ENCODE measurements at places on chromosomes 3 and 15.

GRCh38 chr15:56812221-56812620 lies 78.9 kb upstream of the ZNF280D start:
- H3K27me3 ChIP-seq = no peaks in the 10 kb centered on the region
- H3K4me1 ChIP-seq = peaks cover 27% of the 10 kb centered on the region
- H3K4me3 ChIP-seq = no peak overlapping the region

DNA sequence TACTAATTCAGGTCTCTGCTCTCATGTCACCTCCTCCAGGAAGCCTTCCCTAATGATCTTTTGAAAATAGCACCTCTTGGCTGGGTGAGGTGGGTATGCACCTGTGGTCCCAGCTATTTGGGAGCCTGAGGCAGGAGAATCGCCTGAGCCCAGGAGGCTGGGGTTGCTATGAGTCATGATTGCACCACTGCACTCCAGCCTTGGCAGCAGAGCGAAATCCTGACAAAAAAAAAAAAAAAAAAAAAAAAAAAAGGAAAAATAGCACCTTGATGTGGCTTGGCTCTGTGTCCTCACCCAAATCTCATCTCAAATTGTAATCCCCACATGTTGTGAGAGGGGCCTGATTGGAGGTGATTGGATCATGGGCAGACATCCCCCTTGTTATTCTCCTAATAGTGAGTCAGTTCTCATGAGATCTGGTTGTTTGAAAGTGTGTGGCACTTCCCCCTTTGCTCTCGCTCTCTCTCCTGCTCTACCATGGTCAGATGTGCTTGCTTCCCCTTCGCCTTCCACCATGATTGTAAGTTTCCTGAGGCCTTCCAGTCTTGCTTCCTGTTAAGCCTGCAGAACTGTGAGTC lies 11.2 kb upstream of the RNU6-1 start:
- peaks cover 9% of the 10 kb centered on the region for H3K4me1 ChIP-seq
- no peaks in the 10 kb centered on the region for H3K36me3 ChIP-seq
- no peak for DNase-seq
- H3K27ac ChIP-seq = no peak overlapping the region

DNA sequence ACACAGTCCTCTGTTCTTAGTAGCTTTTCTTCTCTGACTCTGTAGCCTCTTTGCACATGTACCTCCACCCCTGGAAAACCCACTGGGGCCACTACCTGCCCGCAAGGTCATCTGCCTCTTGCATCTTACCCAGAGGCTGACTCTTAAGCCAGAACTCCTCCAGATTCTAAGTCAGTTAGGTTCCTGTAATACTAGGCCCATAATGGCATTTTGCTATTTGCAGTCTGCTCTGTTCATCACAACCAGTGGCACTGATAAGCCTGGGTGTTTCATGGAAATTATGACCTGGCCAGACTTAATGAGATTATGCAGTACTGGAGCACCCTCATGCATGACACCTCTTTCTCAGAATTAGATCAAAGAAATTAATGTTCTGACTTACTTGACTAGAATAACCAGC lies 31.7 kb upstream of the ATG7 start:
- H3K27ac ChIP-seq = no peak overlapping the region
- H3K36me3 ChIP-seq = no peaks in the 10 kb centered on the region
- no peaks in the 10 kb centered on the region for H3K4me1 ChIP-seq
- H3K4me3 ChIP-seq = no peak overlapping the region
- H3K27me3 ChIP-seq = no peaks in the 10 kb centered on the region

- H3K4me3 ChIP-seq = no peak overlapping the region
- no peaks in the 10 kb centered on the region for H3K4me1 ChIP-seq
- DNase-seq = no peak
- H3K27ac ChIP-seq = no peak overlapping the region
- H3K27me3 ChIP-seq = no peaks in the 10 kb centered on the region
- no peaks in the 10 kb centered on the region for H3K36me3 ChIP-seq
These were observed 12.5 kb downstream of the EID1 start for GRCh38 chr15:48890375-48890972.

DNA sequence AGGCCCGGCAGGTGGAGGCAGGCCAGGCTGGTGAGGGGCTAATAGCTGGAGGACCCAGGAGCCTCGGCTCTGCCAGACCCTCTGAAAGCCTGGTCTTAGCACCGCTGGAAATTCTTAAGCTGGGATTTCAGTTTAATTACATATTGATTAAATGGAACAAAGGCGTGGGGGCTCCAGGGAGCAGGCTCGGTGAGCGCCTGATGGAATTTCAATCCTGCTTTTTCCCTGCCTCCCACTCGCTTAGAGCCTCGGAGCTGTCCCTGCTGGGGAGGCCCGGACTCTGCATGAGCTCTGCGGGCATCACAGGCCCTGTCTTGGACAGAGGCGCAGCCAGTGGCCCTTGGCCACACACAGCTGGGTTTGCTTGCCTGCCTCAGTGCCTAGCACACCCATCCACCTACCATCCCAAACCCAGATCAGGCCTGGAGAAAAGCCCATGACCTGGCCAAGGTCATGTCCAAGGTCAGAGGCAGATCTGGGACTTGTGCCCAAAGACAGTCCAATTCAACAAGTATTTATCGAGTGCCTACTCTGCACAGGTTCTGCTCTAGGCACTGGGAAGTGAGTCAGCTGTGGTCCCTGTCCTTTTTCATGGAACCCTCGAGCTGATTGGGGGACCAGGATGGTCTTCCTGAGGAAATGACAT lies 40.6 kb downstream of the LINGO1 start:
- H3K27me3 ChIP-seq = peaks cover 12% of the 10 kb centered on the region
- no peaks in the 10 kb centered on the region for H3K36me3 ChIP-seq
- no peak overlapping the region for H3K27ac ChIP-seq
- DNase-seq = no peak
- H3K4me3 ChIP-seq = no peak overlapping the region

DNA sequence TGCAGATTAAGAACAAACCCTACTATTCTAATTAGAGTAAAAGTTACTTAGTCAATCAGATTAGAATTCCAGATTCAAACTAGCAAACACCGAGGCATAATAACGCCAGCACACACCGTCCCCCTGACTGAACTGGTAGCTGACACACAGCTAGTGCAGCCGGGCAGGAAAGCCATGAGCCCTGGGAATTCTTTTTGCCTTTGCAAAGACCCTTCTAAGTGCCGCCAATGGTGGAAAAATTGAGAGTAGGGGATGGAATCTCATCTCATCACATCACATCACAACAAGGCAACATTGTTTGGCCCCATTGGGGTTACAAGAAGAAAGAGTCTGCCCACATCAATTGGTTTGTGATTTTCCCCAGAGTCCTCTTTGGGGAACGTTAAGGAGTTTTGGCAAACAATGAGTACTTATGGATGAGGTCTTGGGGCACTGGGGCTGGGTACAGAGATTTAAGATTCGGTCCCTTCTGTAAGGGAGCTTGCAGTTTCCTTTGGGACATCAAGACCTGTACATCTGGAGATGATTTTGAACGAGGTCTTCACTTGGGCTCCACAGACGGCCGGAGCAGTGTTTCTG lies 120.4 kb upstream of the MEF2A start:
- no peak for DNase-seq
- H3K27ac ChIP-seq = no peak overlapping the region
- H3K4me1 ChIP-seq = no peaks in the 10 kb centered on the region
- no peaks in the 10 kb centered on the region for H3K36me3 ChIP-seq
- no peak overlapping the region for H3K4me3 ChIP-seq

GRCh38 chr3:76554707-76555106 lies 485.2 kb upstream of the ROBO2 start:
- DNase-seq = no peak
- no peaks in the 10 kb centered on the region for H3K27me3 ChIP-seq
- H3K4me1 ChIP-seq = no peaks in the 10 kb centered on the region
- H3K36me3 ChIP-seq = no peaks in the 10 kb centered on the region
- no peak overlapping the region for H3K4me3 ChIP-seq

GRCh38 chr15:60713119-60714084 lies 234.5 kb upstream of the ICE2 start:
- no peaks in the 10 kb centered on the region for H3K4me1 ChIP-seq
- no peak for DNase-seq
- H3K27ac ChIP-seq = no peak overlapping the region
- H3K36me3 ChIP-seq = no peaks in the 10 kb centered on the region
- no peaks in the 10 kb centered on the region for H3K27me3 ChIP-seq

DNA sequence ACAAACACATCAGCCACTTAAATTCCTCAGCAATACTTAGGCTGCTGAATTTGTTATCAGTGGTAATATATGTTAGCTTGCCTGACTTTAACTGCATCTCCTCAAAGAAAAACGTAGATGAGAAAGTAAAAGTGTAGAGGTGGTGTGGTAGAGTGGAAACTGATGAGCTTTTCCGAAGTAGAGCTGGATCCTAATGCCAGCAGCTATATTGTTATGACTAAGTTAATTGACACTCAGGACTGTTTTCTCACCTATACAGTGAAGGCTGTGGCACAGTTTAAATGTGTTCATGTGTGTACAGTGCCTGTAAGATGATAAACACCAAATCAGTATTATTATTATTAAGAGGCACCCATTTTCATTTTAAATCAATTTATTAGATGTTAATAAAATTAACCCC lies 174.9 kb downstream of the TNIK start:
- DNase-seq = no peak
- no peaks in the 10 kb centered on the region for H3K27me3 ChIP-seq
- peaks cover 13% of the 10 kb centered on the region for H3K4me1 ChIP-seq
- no peak overlapping the region for H3K27ac ChIP-seq
- no peak overlapping the region for H3K4me3 ChIP-seq
- H3K36me3 ChIP-seq = no peaks in the 10 kb centered on the region
